ENCODE measurements at places on chromosomes 4 and X.

GRCh38 chr4:78592088-78592783 lies 40.7 kb downstream of the ANXA3 start:
- DNase-seq = no peak

GRCh38 chr4:74534121-74534520 lies 89.2 kb downstream of the AREG start:
- DNase-seq = no peak

DNA sequence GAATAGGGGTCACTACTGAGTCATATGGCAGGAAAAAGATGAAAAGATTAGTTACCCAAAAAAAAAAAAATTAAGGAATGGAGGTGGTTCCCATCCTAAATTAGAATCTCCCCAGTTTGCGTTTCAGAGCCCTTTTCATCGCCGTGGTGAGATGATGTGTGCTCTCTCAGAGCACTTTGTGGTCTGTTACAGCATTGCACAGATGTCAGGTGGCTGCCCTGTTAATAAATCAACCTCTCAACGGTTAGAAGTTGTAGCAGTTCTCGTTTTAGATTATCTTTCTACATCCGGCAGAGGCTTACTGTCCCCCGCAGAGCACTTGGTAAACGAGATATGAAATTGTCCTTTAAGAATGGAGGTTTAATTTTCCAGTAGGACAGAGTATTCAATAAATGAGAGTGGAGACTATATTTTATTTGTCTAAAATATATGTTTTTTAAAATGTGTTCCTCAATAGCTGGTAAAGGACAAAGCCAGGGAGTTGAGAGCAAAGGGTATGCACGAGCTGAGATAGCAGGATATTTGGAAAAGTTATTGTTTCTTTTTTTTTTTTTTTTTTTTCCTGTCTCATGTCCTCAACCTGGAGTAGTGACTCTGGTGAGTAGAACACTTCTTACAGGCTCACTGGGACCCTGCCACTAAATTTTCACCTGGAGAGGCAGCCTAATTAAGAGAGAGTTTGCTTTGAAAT lies 26.9 kb downstream of the AFF1 start:
- no peak for DNase-seq

DNA sequence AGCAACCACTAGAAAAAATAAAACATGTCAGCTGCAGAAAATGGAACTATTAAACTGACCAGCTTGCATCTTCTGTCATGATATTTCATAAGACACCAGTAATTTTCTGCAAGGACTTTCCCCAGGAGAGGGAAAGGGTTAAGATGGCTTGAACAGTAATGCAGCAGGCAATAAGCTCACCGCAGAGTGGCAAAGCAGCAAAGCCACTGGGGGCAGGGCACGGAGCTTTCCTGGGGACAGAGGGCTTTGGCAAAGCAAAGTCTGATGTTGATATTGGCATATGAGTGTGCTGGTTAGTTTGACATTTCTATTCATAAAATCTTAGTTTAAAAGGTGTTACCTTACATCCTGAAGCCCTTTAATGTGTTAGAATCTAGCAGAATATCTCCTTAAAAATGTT lies 55.1 kb upstream of the NAP1L5 start:
- DNase-seq = no peak

GRCh38 chr4:25970691-25971432 lies 56.8 kb downstream of the SMIM20 start:
- no peak for DNase-seq

- DNase-seq = no peak
These were observed 37.9 kb downstream of the COMMD8 start for GRCh38 chr4:47425628-47426027.

DNA sequence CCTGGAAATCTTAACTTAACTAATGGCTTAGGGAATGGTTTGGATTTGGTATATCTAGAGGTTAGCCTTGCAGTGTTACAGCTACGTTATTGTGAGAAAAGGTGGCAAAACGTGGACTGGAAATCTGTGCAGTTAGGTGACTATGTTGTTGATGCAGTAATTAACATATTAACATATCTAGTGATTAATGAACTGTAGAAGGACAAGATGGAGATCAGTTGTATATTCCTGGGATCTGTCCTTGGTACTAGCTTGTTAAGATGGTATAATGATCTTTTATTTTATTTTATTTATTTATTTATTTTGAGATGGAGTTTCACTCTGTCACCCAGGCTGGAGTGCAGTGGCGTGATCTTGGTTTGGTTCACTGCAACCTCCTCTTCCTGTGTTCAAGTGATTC lies 36.9 kb downstream of the GPAT3 start:
- DNase-seq = no peak

DNA sequence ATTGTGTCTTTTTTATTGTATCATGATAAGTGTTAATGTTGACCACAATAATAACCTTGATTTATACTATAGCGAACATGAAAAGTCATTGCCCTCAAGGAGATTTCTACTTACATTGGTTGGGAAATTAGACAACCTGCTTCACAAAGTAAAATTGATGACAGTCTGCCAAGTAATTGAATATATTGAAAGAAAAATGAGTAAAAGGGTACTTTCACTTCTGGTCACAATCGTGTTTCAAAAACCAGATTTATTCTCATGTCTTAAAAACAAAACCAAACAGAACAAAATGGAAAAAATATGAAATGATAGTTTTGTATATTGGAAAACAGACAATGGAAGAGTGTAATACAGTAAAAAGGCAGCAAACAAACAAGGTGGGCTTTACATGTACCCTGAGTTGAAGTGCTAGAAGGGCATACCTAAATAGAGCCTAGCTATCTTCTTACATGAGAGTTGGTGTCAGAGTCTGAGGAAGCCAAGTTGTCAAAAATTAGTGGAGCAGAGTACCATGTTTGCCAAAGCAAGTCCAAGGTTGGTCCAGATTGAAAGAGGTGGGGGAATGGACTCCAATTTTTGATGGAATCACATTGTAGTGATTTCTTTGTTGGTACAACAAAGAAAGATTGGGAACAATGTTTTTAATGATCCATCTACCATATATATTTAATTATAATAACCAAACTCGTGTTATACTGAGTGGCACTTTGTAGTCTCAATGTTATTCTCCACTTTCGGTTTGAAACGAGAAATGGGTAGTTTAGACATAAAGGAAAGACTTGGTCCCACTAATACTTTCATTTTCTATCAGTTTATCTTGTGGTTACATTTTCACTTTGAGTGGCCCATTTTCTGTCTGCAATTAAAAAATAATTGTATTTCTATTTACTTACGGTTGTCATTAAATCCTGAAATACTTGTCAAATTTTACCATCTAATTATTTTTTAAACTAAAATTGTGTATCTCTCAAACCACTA lies 775.6 kb downstream of the STIM2 start:
- no peak for DNase-seq
